ENCODE measurements at places on chromosomes 2 and 18.

DNA sequence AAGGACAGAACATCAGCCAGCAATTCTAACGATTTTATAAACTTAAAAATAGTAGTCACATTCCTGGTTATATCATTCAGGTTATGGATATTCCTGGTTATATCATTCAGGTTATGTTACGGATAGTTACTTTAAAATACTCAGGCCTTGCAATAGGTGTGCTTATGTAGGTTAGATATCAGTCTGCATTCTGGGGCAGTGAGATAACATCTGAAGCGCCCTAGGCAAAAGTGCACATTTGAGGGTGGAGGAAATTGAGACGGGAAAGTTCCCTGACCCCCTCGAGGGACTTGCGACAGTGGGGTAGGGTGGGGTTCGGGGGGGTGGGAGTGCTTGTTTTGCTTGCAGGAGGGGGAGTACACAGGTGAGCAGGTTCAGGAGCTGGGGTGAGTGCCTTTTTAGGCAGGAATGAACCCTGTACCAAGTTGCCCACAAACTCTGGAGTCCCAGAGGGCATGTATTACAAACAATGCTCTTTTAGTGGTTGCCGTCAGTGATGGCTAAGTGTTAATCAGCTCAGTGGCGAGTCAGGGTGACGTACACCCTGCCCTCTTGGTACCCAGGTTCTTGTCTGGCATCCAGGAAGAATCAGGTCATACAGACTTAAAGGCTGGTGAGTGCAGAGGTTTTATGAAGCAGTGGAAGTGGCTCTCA, 31.8 kb downstream of the CREG2 start:
- DNase-seq: no peak

- no peak for DNase-seq
Measured at GRCh38 chr2:109231996-109232705, 103.1 kb downstream of the SH3RF3 start.

DNA sequence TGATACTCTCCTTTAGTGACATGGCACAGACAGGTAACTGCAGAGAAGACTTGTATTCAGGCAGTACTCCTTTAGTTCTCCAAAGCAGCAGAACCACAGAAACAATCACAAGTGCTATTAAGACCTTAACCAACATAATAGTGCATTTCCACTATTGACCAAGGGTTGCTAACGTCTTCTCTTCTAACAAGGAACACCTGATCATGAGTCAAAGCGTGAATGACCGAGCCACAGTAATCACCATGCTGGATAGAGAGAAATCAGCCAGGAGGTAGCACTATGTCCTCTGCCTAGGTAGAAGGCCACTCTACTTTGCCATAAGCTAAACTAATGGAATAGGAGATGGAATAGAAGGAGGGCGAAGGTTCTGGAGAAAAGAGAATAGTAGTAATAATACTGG, 161.0 kb downstream of the ANKRD44 start:
- DNase-seq: no peak

- DNase-seq: no peak
Measured at GRCh38 chr18:8791171-8791651, 85.9 kb downstream of the MTCL1 start.

DNA sequence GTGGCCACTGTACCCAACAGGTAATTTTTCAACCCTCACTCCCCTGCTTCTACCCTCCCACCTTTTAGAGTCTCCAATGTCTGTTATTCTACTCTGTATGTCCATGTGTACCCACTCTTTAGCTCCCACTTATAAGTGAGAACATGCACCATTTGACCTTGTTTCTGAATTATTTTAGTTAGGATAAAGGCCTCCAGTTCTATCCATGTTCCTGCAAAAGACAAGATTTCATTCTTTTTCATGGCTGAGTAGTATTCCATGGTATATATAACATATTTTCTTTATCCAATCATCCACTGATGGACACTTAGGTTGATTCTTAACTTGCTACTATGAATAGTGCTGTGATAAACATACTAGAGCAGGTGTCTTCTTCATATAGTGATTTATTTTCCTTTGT, 9.1 kb downstream of the PECR start:
- DNase-seq: no peak

DNA sequence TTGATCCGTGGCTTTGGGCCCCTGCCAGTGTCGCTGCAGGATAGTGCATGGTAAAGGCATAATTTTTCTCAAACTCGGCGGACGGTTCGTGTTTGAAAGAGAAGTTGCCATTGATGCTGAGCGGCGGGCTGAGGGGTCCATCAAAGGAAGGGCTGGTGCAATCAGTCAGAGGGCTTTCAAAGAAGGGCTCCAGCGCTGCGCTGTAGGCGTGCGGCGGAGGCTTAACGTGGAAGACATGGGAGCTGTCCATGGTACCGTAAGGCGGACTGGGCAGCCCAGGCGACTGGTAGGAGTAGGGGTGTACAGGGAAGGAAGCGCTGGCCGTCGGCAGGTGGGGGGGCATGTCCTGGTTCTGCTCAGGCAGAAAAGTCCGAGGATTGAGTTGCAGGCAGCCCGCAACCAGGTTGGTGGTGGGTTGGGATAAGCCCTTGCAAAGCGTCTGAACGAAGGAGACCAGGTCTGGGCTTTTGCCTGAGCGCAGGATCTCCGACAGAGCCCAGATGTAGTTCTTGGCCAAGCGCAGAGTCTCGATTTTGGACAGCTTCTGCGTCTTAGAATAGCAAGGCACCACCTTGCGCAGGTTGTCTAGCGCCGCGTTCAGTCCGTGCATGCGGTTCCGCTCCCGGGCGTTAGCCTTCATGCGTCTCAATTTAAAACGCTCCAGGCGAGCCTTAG, 2.3 kb downstream of the NEUROD1 start:
- DNase-seq: peak; percentile 79

DNA sequence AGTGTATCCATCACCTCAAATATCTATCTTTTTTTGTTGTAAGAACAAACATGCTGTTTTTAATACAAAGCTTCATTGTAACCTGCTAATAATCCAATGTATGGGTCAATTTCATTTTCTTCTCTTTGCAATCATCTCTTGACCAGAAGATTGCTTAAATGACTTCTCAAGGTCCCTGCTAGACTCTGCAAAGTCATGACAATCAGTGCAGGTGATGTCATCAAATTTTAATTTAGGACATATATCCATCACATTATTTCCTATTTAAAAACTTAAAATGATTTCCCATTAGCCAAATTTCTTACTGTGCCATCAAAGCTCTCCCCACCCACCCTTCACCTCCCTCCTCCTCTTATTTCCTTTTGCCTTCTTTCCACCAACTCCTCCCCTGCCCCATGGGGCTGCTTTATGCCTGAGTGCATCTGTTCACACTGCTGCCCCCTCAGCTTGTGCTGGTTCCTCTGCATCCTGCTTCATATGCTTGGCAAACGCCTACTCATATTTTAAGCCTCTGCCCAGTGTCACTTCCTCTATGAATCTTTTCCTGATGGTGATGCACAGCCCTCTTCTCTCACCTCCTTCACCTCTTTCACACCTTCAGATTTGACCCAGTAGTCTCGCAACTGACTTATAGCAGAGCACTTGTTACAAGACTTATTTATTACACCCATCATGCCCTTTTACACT, 20.3 kb downstream of the PLEK start:
- no peak for DNase-seq

- DNase-seq: no peak
Measured at GRCh38 chr2:179890666-179891065, 29.3 kb upstream of the ZNF385B start.

GRCh38 chr2:159879051-159879604, 81.1 kb upstream of the CD302 start:
- DNase-seq: no peak

- no peak for DNase-seq
Measured at GRCh38 chr2:133497951-133498565, 70.2 kb downstream of the NCKAP5 start.
